CD4-positive, alpha-beta T cell treated with Interleukin-10 for 1 hour (primary cell): ENCODE measurements at places on chromosomes 1 and 21.

DNA sequence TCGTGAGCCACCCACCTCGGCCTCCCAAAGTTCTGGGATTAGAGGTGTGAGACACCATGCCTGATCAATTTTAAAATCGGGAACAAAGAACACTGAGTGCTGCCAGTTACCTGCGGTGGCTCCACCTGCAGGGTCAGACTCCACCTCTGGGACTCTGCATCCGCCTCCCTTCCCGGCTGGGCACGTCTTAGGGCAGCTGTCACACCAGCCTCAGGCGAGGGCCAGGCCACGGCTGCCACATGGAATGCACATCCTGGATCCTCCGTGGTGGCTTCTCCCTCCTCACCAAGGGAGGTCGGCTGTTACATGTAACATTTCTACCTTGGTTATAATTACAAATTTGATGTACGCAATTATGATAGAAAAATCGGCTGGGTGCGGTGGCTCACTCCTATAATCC is 5.9 kb upstream of the MXRA8 start:
- DNase-seq: no peak

GRCh38 chr1:88695781-88696180 is 11.7 kb downstream of the PKN2 start:
- DNase-seq: no peak

DNA sequence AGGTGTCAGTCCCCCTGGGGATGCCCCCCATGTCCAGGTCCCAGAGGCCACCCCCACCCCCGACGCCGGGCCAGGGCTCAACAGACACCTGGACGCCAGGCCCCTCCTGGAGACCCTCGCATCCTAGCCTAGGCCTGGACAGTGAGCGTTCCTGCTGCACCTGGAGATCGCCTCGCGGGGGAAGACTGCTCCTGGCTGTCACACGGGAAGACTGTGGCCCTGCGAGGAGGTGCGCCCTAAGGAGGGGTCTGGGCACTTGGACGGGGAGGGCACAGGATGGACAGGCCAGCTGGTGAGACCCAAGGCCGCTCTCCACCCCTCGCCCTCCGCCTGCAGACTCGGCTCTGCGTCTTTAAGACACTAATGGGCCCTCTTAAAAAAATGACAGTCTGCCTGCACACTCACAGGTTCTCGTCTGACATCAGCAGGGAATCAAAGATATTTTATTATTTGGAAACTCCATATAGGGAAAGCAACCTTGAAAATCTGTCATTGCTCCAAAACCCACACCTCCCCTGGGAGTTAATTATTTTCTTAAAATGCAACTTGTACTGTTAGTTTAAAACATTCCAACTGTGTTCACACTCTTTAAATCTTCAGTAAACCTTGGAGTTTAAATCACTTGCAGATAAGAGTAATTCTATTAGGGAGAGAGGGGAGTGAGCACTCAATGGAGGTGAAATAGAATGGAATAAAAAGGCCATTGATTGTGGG is 45.6 kb upstream of the ACTRT2 start:
- DNase-seq: no peak

DNA sequence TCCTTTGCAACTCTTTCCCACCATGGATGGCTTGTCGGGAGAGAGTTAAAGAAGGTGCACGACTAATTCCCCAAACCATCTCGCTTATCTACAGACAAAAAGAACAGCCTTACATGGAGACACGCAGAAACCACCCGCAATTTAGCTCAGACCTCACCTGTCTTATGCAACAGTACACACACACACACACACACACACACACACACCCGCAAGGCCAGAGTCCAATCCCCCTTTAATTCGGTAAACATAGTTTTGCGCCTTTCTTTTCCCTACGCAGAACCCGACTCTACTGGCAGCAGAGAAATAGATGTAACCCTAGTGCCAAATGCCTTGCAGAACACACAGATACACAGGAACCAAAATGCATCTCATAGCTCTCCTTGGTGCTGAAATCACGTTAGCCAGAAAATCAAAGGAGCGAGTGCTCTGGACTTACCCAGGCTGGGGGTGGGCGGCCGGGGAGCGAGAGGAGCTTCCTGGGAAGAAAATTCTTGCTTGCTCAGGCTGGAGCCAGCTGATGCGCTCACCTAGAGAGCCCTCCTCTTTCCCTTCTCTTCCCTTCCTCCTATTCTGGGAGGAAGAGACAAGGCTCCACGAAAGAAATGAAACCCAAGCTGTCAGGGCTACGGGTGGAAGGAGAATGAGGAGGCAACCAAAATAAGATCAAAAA is 470 bp downstream of the TNR start:
- DNase-seq: no peak

GRCh38 chr1:64343823-64344190 is 126.1 kb upstream of the CACHD1 start:
- no peak for DNase-seq

DNA sequence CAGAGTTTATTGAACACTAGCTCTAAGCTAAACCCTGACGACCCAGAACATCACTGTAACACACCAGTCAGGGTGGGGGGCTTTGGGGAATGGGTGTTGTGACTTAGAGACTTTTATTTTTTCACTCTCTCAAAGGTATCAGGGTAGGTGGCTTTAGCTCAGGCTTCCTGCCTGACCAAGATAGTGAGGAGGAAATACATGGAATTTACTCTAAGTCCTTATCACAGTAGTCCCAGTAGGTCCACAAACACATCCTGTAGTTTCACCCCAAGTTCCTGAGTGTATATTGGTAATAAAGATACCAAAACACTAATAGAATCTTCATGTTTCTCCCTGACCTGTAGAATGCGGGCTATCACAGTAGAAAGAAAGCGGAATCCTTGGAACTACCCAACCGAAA is 15.1 kb downstream of the GJA5 start:
- DNase-seq: no peak

DNA sequence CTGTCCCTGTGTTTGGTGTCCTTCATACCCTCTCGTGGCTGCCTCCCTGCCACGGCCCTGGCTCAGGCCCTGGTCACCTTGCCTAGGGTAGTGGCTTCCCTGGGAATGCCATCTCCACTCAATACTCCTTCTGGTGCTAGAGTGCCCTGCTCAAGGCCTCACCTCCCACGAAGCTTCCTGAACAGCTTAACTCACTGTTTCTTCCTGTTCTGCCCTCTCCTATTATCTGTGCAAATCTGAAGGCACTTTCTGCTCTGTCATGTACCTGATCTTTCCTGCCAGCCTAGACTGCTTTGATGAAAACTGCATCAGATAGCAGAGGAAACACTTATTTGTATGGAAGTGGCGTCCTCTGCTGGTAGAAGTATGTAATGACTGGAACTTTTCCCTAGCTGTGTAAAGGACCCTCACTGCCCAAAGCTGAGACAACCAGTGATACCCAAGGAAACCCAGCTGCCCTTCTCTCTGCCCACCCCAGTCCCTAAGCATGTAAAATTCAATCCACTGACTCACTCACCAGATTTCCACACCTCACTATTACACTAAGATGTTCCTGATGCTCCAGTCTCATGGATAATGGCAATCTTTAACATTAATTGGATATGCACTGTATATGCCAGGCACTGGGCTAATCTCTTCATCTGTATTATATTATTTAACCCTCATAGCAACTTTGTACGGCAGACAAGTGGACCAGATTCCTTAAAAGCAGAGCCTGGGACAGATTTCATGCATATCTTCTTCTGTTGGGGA is 36.2 kb upstream of the BTG2 start:
- peak; percentile 82 for DNase-seq

GRCh38 chr1:15899266-15899665 is 51.8 kb downstream of the SPEN start:
- DNase-seq: no peak

DNA sequence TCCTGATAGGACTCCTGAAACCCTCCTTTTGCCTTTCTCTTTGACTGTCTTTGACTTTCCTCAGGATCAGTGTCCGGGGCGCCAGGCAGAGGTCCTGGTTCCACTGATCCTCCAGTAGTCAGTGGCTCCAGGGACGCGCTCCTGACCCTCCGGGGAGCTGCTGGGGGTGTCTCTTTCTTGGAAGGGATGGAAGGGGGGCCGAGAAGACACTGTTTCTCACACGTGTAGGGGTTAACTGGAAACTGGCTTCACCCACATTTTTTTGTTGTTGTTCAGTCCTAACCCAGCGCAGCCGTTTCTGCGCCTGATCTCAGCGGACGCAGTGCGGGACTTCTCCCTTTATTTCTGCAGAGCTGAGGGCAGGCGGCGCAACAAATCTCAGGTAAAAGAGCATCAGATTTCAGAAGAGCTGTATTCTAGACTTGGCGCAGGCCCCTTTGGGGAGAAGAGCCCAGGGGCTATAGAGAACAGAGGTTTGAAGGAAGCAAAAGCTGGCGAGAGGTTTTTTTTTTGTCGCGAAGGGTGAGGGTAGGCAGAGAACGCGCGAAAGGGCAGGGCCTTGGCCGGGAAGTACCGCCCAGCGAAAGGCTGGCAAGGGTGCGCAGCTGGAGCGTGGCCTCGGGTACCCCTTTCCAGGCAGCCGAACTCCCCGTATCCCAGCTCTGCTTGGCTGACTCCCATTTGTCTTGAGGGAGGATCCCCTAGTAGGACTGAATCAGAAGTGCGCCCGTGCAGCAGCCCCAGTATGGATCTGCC is 4.3 kb upstream of the LHX9 start:
- DNase-seq: no peak

DNA sequence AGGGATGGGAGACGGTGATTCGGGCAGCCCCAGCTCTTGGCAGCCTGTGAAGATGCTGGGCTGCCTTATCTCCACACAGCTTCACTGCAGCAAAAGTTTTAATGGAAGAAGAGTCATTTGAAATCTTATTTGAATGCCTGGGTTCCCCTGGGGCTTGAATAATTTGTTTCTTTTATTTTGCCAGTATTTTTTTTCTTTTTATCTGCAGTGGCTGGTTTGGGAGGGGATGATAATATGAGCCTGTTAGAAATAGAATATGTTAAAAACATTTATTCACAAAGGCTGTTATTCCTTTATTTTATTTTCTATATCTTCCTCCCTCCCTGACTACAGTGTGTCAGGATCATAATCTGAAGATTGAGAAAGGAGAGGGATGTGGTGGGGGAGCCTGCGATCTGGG is 103.4 kb downstream of the ARHGEF10L start:
- no peak for DNase-seq

DNA sequence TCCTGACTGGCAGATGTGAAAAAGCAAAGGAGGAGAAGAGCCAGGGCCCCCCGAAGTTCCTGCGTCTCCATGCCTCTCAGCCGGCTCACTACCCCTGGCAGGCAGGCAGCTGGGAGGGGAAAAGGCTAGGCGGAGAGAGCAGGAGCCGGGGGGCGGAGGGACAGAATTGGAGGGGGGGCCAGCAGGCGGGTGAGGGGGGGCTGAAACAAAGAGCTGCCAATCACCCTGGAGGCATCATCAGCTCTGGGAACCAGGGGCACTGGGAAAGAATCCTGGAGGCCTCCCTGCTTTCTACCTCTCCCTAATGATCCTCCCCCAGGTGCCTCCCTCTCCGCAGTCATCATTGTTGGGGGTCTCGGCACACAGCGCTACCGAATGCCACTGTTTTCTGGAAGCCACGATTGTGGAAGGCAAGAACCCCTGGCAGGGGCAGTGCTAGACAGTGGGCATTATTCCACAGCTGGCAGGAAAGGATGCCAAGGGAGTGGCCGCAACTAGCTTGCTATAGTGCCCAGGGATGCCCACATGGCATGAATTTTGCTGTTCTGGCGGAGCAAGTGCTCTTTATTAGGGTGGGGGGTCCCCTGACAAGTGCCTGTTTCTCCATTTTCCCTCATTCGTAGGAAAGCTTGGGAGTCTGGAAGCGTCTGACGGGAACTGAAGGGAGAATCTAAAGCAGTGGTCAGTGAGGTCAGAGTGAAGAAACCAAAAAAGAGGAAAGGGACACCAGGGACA is at the start of gene THBS3:
THBS3 (minus strand) TSS at position 92 of the 735 bp plus-strand sequence; CDS start at position 71, 21 bp downstream.
- no peak for DNase-seq

DNA sequence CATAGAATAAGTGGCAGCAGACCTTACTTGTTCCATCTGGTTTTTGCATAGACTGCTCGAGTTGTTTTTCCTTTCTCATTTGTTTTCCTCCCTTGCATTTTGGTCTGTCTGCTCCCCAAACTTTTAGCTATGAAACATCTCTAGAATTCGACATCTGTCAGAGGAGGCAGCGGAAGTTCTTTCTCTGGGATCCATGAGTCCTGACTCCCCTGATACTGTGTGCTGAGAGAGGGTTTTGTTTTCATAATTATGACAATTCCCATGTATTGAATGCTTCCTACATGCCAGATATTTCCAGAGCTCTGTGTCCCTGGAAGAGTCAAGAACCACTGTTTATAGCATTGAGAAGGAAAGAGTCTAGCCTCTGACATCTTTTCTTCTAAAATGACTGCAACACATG is 172.6 kb downstream of the KIF26B start:
- DNase-seq: no peak

DNA sequence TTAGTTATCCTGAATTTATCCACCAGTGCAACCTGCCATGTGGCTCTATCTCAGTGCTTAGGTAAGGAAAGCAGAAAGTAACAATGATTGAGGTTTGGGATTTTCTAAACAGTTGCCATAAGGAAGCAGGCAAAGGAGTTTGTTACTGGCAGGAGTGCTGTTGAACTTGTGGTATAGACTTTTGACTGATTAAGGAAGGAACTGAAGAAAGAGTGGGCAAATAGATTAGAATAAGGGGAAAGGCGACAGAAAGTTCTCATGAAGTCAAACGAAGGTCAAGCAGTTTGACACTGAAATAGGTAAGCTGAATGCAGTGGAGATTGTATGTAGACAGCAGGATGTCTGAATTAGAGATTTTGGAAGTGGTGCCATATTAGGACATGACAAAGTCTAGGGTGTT is 24.2 kb upstream of the CR2 start:
- DNase-seq: no peak

DNA sequence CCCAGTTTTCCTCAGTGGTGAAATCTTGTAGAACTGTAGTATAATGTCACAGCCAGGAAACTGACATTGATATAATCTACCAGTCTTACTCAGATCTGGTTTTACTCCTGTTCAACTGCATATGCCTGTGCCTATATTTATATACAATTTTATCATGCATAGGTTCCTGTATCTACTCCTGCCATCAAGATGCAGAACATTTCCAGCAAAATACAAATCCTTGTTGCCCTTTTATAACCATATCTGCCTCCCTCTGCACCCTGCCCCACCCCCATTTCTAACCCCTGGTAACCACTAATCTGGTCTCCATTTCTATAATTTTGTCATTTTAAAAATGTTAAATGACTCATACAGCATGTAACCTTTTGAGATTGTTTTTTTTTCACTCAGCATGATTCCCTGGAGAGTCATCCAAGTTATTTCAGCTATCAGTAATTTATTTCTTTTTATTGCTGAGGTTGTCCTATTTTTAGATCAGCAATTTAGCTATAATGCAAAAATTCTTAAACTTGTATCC is 8.1 kb downstream of the UTP25 start:
- DNase-seq: no peak
